CD4-positive, alpha-beta T cell (primary cell): ENCODE measurements at places on chromosomes 3 and 15. TPM values are rescaled to one million over a fixed set of nuclear protein-coding genes. Genes with fewer than 3 reads are reported as not detected.

PTX3 gene
- total RNA-seq = 0.34 TPM

DNA sequence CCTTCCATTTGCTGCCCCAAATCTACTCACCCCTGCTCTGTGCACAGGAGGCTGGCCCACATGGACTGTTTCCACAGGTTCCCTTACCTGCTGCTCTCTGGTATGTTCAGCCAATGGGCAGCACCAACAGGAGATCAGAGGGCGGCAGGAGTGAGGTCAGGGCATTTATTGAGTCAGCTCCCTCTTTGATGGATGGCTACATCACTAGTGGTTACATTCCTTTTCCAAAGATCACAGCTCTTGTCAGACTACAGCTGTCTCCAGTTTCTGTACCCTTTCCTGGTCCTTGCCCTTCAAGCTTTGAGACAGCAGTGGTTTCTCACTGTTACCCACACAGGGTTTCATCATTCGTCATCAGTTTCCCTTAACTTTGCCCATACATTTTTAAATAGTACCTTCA lies 325.1 kb downstream of the SUCLG2 start:
- no peak for DNase-seq
- H3K36me3 ChIP-seq = no peaks in the 10 kb centered on the region
- H3K4me1 ChIP-seq = no peaks in the 10 kb centered on the region
- no peak overlapping the region for H3K4me3 ChIP-seq
- no peaks in the 10 kb centered on the region for H3K27me3 ChIP-seq
- H3K27ac ChIP-seq = no peak overlapping the region

DNA sequence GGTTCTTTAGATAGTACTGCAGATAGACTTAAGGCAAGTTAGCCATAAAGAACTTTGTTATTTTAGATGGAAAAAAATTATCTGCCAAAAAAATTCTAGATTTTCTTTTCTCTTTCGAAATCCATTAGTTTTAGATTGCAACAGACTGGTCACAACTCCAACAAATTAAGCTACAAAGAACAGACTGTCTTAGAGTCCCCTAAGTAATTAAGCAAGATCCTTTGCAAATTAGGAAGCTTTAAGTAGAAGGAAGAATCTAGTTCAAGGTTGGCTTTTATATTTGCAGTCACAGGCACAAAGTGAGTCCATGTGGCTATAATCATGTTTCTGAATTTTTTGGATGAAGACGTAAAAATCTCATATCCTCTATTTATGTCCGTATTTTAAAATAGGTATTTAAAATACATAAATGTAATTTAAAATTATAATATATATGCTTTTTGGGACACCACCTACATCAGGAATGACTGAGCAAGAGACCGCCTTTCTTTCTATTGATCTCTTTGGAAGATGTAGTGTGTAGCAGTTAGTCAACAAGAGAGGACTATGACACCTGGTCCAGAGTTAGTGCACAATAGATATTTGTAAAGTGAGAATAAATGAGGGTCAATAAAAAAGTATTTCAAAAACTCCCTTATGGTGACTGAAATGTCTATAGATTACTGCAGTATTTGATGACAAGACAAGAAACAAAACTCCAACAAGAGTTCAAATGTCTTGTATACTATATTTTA lies 34.4 kb downstream of the TMEM45A start:
- no peaks in the 10 kb centered on the region for H3K27me3 ChIP-seq
- no peak for DNase-seq
- no peak overlapping the region for H3K27ac ChIP-seq
- no peak overlapping the region for H3K4me3 ChIP-seq

DNA sequence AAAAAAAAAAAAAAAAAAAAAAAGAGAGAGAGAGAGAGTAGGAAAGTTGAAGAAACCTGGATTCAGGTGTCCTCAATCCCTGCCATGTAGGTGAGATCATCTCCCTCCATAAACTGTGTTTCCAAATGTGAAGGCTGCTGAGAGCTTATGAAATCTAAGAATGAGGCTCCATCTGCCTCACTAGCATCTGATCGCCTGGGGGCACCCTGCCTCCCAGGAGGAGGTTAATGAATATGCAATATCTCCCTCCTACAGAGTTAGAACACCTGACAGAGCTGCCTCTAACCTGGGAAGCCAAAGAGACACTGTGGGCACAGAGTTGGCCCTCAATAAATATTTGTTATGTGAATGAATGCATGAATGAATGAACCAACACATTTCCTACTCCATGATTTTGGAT lies 23.8 kb upstream of the ZNF148 start:
- DNase-seq = no peak
- no peaks in the 10 kb centered on the region for H3K4me1 ChIP-seq
- no peaks in the 10 kb centered on the region for H3K36me3 ChIP-seq
- no peak overlapping the region for H3K27ac ChIP-seq

NLGN1 gene
- not detected for total RNA-seq

PLA1A gene
- not detected for total RNA-seq

DNA sequence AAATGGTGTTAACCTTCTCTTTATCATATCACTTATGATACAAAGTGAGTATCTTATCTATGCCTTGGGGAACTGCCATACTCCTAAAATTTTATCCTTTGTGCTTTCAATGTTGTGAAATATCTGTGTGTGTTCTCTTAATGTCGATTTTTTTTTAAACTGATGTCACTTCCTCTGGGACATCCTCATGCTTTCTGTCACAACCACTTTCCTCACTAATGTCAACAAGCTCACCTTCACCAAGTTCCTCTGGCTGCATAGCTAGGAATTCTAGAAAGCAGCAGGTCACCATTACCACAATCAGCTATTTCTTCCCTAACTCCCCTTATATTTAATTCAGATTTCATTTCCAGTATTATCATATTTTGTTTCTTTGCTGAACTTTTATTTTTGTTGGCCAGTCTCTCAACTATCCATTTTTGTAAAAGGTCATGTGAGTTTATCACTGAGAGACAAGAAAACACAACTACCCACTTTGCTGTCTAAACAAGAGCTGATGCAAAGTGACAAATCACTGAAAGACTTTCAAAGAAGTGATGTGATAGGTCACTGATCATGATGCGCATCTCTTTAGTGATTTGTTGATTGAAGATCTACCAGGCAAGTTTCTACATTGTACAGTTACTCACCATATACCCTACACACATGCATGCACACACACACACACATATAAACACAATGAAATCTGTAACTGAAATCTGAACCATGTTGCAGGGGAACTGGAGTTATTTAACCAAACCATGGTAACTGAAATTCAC lies 369.0 kb downstream of the ULK4 start:
- H3K4me1 ChIP-seq = no peaks in the 10 kb centered on the region
- no peak overlapping the region for H3K27ac ChIP-seq
- no peak for DNase-seq
- H3K36me3 ChIP-seq = no peaks in the 10 kb centered on the region

IGSF11 gene
- total RNA-seq = 0.53 TPM

DNA sequence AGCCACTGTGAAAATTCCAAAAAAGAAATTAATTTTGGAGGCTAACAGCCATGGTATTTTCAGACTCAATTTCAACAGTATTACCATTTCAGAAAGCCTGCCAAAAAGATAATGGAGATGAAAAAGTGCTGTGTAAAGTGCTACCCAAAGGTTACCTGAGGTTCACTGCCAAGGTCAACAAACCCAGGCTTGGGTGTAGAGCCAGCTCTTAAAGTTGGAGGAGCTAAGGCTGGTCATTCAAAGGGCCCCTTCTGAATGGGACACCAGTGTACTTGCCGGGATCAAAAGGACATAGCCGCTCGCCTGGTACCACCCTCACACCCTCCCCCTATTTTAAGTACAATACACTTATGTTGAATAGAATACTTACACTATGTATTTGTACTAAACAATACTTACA lies 64.5 kb downstream of the ETV5 start:
- H3K4me1 ChIP-seq = no peaks in the 10 kb centered on the region
- no peak overlapping the region for H3K4me3 ChIP-seq
- no peak for DNase-seq
- H3K27ac ChIP-seq = no peak overlapping the region
- H3K36me3 ChIP-seq = no peaks in the 10 kb centered on the region

DNA sequence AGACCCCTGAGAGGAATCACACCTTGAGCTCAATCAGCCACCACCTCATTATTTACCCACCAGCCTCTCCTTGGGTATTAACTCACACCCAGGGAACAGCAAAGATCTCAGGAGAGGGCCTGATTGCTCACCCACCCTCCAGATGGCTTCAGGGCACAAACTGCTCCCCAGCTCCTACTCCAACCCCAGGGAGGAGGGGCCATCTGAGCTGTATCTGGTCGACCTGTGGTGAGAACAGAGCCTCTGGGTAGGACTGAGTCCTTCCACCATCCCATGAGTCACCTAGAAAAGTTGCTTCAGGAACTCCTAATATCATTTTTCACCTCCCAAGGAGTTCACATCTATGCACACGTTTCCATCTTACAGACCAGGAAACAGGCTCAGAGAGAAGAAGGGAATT lies 44.8 kb upstream of the HES1 start:
- H3K4me3 ChIP-seq = no peak overlapping the region
- no peak for DNase-seq
- H3K4me1 ChIP-seq = peaks cover 6% of the 10 kb centered on the region
- no peaks in the 10 kb centered on the region for H3K27me3 ChIP-seq
- H3K27ac ChIP-seq = no peak overlapping the region

DNA sequence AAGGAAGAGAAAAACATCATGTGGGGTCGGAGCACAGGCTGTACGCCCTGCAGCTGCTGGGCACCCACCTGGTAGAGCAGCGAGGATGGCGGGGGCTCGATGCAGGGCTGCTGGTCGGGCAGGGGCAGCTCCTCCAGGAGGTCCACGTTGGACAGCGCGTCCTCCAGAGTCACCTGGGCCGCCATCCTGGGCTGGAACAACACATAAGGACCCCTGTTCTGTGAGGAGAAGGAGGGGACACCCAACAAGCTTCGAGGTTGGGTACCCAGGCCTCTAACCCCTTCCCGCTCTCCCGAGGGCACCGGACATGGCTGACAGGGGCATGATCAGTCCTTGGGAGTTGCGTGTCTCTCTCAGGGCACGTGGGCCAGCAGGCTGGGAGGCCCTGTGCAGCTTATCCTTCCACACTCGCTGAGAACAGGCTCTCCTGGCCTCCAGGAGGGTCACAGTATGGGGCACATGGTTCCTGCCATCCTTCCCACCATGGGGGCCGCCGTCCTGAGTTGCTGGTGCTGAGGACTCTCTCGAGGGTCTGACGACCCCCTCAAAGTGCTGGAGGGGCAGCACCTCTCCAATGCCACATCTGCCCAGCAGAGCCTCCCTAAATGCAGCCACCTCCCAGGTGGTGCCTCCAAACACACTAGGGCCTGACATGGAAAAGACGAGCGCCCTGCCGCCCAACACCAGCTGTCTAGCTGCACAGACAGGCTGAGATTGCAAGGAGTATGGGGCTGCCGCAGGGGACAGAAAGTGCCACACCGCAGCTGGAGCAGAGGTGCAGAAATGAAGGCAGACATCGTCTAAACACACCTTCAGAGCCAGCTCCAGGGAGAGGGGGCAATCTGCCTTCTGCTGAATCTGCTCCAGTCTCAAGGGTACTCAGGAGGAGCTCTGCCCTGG lies 32.8 kb downstream of the CYFIP1 start:
- no peaks in the 10 kb centered on the region for H3K27me3 ChIP-seq
- peaks cover 4% of the 10 kb centered on the region for H3K4me1 ChIP-seq
- no peak overlapping the region for H3K27ac ChIP-seq
- no peak for DNase-seq
- no peaks in the 10 kb centered on the region for H3K36me3 ChIP-seq

HHATL gene
- total RNA-seq = not detected

VGLL3 gene
- total RNA-seq = not detected

C3orf80 gene
- total RNA-seq = not detected

- no peak for DNase-seq
- H3K4me3 ChIP-seq = no peak overlapping the region
- H3K4me1 ChIP-seq = peaks cover 29% of the 10 kb centered on the region
- H3K27me3 ChIP-seq = no peaks in the 10 kb centered on the region
Measured at GRCh38 chr3:71397046-71397445, 186.5 kb downstream of the FOXP1 start.

RTP1 gene
- total RNA-seq = not detected

- H3K4me1 ChIP-seq = no peaks in the 10 kb centered on the region
- H3K27ac ChIP-seq = no peak overlapping the region
- no peaks in the 10 kb centered on the region for H3K27me3 ChIP-seq
- H3K4me3 ChIP-seq = no peak overlapping the region
- DNase-seq = no peak
- H3K36me3 ChIP-seq = no peaks in the 10 kb centered on the region
Measured at GRCh38 chr3:96083610-96084009, 730.8 kb upstream of the EPHA6 start.

DNA sequence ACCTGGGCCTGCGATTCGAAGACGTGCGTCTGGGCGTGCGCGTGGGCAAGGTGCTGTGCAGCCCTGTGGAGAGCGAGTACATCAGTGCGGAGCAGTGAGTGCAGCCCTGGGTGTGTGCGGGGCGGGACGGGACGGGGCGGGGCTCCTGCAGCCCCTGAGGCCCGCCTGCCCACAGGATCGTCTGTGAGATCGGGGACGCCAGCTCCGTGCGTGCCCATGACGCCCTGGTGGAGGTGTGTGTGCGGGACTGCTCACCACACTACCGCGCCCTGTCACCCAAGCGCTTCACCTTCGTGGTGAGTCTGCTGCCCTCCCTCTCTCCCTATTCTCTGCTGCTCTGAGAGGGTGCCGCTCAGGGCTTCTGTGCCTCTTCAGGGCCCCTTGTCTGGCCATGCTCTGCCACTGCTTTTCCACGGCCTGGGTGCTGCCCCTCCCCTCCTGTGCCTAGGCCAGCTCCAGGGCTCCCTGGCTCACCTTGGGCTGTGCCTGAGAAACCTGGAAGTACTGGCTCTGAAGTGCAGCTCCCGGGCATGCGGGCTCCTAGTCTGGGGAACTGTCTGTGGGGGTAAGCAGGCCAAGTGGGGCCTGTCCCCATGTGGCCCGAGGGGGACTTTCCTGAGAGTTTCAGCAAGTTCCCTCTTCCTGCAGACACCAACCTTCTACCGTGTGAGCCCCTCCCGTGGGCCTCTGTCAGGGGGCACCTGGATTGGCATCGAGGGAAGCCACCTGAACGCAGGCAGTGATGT lies 31.8 kb downstream of the PLXNA1 start:
- DNase-seq = no peak
- no peaks in the 10 kb centered on the region for H3K27me3 ChIP-seq
- H3K4me1 ChIP-seq = no peaks in the 10 kb centered on the region

DNA sequence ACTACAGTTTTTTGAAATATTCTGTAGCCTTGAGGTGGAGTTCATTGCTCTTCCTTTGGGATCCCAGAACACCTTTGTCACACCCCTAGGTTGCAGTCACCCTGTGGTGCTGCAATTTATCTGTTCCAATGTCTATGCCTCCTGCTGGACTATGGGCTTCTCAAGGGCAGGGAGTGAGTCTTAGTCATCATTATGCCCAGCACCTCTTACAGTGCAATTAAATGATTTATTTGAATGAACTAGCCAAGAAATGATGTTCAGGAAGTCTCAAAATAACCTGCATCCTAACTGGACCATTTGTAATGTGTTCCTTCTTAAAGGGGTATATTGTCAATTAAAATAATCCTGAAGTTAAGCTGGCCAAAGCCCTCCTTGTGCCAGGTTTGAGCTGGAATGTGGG lies 28.5 kb downstream of the SHC4 start:
- no peak overlapping the region for H3K4me3 ChIP-seq
- no peak overlapping the region for H3K27ac ChIP-seq
- H3K27me3 ChIP-seq = peaks cover 4% of the 10 kb centered on the region
- no peak for DNase-seq
- H3K36me3 ChIP-seq = no peaks in the 10 kb centered on the region

- DNase-seq = no peak
- H3K36me3 ChIP-seq = no peaks in the 10 kb centered on the region
- H3K4me3 ChIP-seq = no peak overlapping the region
- H3K27me3 ChIP-seq = no peaks in the 10 kb centered on the region
Measured at GRCh38 chr3:12148183-12148940, 10.3 kb downstream of the TIMP4 start.

- no peak overlapping the region for H3K27ac ChIP-seq
- H3K4me1 ChIP-seq = no peaks in the 10 kb centered on the region
- H3K36me3 ChIP-seq = no peaks in the 10 kb centered on the region
Measured at GRCh38 chr3:156902916-156903315, 76.8 kb downstream of the LEKR1 start.
